ENCODE measurements at places on chromosomes 3 and 15. TPM values are rescaled to one million over a fixed set of nuclear protein-coding genes. Genes with fewer than 3 reads are reported as not detected.

HRG gene
- total RNA-seq, result not detected

EXD1 gene
- total RNA-seq, result 0.33 TPM

LRRC31 gene
- not detected for total RNA-seq

GYG1 gene
- 34.6 TPM for total RNA-seq

IQCH gene
- 1.2 TPM for total RNA-seq

OR5K2 gene
- total RNA-seq, result not detected

TRPM1 gene
- total RNA-seq, result not detected

SLC25A26 gene
- total RNA-seq, result 19.7 TPM

SUCNR1 gene
- 0.09 TPM for total RNA-seq

KBTBD13 gene
- not detected for total RNA-seq

Data from A549 treated with GW870086 at 1 μM for 4 hours (cell line).